ENCODE measurements at places on chromosomes 1 and 21. TPM values are rescaled to one million over a fixed set of nuclear protein-coding genes. Genes with fewer than 3 reads are reported as not detected.

Gene KRTAP21-2
- not detected for total RNA-seq

Gene SPRR2E
- total RNA-seq, result not detected

Gene SHISA4
- total RNA-seq, result 2.5 TPM

Gene TEX38
- not detected for total RNA-seq

Gene STUM
- not detected for total RNA-seq

Gene SIPA1L2
- total RNA-seq, result 1.9 TPM

Gene PCBP3
- 0.23 TPM for total RNA-seq

Gene CEPT1
- total RNA-seq, result 30.9 TPM

Gene FAM163A
- total RNA-seq, result not detected

Gene AADACL4
- total RNA-seq, result not detected

Gene GTF2B
- 26.4 TPM for total RNA-seq

Gene HSD11B1
- total RNA-seq, result 0.34 TPM

Gene FCGR2B
- total RNA-seq, result not detected

Gene ELAPOR1
- total RNA-seq, result not detected

Gene SLC2A5
- total RNA-seq, result 0.46 TPM

Gene SETD4
- 13.3 TPM for total RNA-seq

Gene RNU1-4
- under 0.01 TPM for total RNA-seq

Gene INAVA
- 63.9 TPM for total RNA-seq

Gene C1orf116
- 67.3 TPM for total RNA-seq

Gene CAMSAP2
- total RNA-seq, result 30.1 TPM

Gene NENF
- total RNA-seq, result 128 TPM

Gene OR10Z1
- not detected for total RNA-seq

Gene PPM1J
- total RNA-seq, result 18.3 TPM

Gene KCNK1
- 9.4 TPM for total RNA-seq

Gene EPHA8
- total RNA-seq, result 0.04 TPM

Gene CLDN8
- not detected for total RNA-seq

Gene LRRN2
- total RNA-seq, result not detected

Gene OR6N1
- total RNA-seq, result not detected

Gene S100A4
- total RNA-seq, result 5.7 TPM

Gene C1orf35
- total RNA-seq, result 10.4 TPM

Gene C1orf56
- total RNA-seq, result 1.7 TPM

Gene NT5C1A
- total RNA-seq, result not detected

Gene AQP10
- 0.08 TPM for total RNA-seq

Gene MTOR
- 33.6 TPM for total RNA-seq

Gene CNKSR1
- total RNA-seq, result 14.1 TPM

Gene CD52
- 0.55 TPM for total RNA-seq

Gene KRTAP10-5
- not detected for total RNA-seq

Gene SPRR2A
- total RNA-seq, result 0.39 TPM

Gene TAS1R3
- under 0.01 TPM for total RNA-seq

Gene FCRL4
- not detected for total RNA-seq

Gene PLCH2
- 124 TPM for total RNA-seq

Gene KISS1
- not detected for total RNA-seq

Gene OR2M4
- total RNA-seq, result not detected

Gene AMY1C
- total RNA-seq, result not detected

Gene LIN28A
- total RNA-seq, result not detected

Gene TMEM82
- total RNA-seq, result not detected

Gene OLIG2
- total RNA-seq, result not detected

Gene GNAT2
- not detected for total RNA-seq

Gene C1QA
- total RNA-seq, result not detected

Gene LAMC2
- total RNA-seq, result 1,739 TPM
